ENCODE measurements at places on chromosomes 3 and 15.

- no peak for DNase-seq
Measured at GRCh38 chr3:71728632-71729342, 3.6 kb upstream of the EIF4E3 start.

DNA sequence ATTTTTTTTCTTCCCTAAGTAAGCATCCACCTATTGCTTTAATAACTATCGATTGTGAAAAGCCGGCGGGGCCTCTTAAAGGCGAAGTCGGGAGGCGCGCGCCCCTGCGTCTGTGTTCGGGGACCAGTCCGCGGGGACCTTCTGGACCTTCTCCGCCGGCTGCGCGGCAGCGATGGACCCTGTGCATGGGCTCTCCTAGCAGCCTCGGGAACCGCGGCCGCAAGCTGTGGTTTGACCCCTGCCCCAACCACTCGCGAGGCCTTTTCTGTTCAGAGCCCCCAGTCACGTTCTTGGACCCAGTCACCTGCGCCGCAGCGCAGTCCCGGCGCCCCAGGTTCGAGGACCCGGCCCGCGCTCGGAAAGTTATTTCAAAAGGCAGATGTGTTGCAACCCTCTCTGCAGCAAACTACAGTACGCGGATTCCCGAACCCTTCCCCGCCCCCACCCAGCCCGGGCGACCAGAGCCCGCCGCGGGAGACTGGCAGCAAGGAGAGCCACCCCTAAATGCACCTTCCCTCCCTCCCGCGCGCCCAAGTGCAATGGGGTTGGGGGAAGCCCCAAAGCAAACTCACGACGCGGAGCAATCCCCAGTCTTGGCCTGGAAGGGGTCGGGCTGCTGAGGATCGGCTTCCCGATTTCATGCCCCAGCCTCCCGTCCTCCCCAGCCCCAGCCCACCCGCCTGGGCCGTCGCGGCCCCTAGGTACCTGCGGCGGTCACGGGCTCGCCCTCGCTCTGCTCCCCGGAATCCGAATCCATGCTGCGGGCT is 684 bp downstream of the TNFAIP8L3 start:
- no peak for DNase-seq

DNA sequence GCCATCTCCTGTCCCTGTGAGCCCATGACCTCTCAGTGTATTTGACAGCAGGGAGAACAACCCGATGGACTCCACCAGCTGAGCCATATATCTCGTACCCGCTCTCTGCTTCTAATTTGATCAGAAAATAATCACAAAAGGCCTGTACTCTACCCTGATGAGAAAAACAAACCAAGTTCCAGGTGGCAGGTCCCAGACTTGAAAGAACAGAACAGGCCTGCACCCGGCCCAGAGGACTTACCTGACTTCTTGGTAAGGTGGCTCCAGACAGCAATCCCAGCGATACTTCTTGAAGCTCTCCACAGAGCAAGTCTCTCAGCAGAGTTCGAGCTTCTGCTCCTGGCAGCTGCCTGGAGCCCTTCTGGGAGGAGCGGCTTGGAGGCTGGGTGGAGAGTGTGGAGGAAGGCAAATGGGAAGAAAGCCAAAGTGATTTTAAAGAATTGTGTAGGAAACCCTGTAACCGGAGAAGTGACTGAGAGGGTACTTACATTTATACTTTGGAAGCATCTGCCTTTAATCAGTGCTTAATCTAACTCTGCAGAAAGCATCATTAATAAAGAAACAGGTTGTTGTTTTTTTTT is 91.6 kb downstream of the SCN11A start:
- no peak for DNase-seq

- DNase-seq, result no peak
Measured at GRCh38 chr3:101932326-101933068, 83.2 kb downstream of the NFKBIZ start.

DNA sequence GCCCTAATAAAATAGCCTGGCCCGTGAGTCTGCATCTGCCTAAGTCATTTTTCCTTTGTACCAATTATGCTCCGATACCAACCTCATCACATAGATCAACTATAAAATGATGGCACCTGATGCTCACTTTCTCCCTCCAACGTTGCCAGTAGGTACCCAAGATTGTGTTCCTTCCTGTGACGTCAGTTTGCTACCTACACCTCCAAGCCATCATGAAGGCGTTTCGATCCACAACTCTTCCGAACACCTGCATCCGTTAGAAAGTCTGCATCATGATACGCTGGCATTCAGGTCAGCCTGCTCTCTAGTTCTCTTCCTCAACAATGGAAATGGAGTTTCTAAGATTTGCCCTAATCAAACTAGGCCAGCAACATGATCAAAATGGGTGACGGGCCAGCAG is 7.7 kb downstream of the PKM start:
- no peak for DNase-seq

DNA sequence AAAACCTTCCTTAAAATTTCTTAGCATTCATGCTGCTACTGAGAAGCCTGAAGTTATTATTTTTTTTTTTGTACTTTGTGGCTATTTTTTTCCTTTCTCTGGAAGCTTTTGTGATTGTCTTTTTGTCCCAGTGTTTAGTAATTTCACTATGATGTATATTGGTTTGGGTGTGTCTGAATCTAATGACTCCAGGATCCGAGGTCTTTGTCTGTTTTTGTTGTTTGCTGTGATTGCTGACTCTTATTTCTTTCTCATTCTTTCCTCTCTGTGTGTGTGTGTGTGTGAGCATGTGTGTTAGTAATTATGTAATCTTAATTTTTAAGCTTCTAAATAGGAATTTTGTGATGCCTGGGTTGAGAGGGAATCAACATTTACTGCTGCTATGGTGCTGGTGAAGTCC is 152.0 kb downstream of the RAP2B start:
- no peak for DNase-seq

DNA sequence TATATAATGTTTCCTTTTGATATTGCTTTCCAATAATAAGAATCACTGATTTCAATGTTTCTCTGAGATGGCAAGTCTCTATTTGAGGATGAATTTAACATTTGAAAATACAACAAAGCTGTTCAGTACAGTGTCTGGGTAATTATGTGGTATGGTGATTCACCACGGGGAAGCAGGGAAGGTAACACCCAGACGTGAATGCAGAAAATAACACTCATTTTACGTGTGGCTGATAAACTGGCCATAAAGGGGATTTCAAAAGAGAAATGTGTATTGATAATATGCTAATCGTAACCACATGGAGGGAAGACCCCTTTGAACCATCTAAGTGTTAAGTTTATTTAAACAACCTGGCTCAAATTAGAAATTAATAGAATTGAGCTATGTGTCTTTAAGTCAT is 344.6 kb downstream of the GRM7 start:
- no peak for DNase-seq

DNA sequence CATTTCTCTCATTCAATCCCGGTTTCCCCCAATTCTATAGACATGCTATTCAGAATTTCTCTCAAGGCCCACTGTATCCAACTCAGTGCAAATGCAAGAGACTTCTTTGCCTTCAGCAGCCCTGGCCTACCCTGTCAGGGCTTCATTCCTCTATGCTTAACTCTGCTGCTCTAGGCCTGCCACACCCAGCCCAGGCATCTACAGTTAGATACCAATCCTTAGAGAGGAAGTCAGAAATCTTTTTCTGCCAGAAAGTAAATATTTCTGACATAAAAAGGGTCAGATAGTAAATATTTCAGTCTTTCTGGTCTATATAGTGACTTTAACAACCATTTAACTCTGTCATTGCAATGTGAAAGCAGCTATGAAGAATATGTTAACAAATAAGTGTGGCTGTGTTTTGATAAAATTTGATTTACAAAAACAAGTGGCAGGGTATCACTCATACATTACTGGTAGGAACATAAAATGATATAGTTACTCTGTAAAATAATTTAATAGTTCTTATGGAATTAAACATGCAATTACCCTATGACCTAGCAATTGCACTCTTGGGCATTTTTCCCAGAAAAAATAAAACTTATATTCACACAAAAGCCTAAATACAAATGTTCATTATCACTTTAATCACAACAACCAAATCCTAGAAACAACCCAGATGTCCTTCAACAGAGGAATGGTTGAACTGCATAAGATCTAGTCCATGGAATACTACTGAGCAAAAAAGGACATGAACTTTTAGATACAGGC is 942.0 kb downstream of the SQOR start:
- no peak for DNase-seq

GRCh38 chr15:80695099-80695910 is at the start of gene ABHD17C:
Gene ABHD17C, plus strand, starts transcription at chr15:80695310. Its CDS starts 120 bp downstream, at chr15:80695430.
- DNase-seq, result no peak

- DNase-seq, result no peak
Measured at GRCh38 chr3:131699001-131699400, 196.2 kb upstream of the MRPL3 start.

GRCh38 chr3:135895106-135895733 is 70.3 kb upstream of the PPP2R3A start:
- DNase-seq, result no peak

GRCh38 chr3:188269040-188269439 is 115.1 kb downstream of the LPP start:
- no peak for DNase-seq

DNA sequence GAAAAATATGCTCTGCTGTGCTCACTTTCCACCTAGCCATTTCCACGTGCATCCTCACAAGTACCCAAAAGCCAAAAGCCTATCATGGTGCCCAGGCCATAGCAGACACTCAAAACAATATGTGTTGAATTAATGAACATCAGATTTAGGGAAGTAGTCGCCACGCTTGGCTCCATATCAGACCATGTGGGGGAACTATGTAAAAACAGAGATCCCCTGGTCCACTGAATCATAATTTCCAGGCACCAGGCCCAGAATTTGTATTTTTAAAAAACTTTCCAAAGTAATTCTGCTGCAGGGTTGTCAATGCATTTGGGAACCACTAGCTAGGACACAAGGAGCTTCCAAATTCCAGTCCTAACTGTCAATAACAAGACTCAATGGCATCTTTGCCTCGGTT is 77.3 kb downstream of the CNTN3 start:
- DNase-seq, result no peak

DNA sequence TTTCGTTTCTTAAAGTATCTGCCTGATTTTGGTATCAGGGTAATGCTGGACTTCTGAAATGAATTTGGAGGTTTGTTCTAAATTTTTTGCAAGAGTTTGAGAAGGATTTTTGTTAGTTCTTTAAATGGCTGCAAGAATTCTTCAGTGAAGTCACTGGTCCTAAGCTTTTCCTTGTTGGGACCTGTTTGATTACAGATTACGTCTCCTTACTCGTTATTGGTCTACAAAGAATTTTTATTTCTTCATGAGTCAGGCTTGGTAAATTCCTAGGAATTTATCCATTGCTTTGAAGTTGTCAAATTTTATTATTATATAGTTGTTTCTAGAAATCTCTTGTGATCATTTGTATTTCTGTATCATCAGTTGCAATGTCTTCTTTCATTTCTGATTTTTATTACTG is 196.0 kb downstream of the DPH6 start:
- DNase-seq, result no peak

DNA sequence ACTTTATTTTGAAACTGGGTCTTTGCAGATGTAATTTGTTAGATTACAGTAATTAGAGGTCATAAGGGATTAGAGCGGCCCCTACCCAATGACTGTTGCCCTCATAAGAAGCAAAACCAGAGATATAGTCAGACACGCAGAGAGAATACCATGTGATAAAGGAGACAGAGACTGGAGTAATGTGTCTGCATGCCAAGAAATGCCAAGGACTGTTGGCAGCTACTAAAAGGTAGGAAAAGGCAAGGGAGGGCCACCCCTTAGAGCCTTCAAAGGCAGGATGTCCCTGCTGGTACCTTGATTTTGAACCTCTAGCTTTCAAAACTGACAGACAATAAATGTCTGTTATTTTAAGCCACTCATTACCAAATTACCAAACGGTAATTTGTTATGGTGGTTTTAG is 548.2 kb downstream of the FHIT start:
- no peak for DNase-seq

GRCh38 chr3:105006164-105006563 is 360.5 kb upstream of the ALCAM start:
- no peak for DNase-seq

- DNase-seq, result no peak
Measured at GRCh38 chr3:185353225-185353624, 9.7 kb upstream of the MAP3K13 start.

DNA sequence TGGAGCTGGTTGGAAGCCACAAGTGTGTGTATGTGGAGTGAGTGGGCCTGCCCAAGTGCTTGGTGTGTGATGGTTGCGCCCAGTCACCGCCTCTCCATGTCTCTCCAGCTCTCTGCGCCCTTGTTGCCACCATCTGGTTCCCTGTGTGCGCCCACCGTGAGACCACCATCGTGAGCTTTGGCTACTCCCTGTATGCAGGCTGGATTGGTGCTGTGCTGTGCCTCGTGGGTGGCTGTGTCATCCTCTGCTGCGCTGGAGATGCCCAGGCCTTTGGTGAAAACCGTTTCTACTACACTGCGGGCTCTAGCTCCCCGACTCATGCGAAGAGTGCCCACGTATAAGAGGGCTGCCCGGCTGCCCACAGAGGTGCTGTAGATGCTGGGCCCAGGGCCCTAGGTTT is 13.7 kb downstream of the CLDN11 start:
- DNase-seq, result no peak

- DNase-seq, result no peak
Measured at GRCh38 chr3:99858469-99858868, 40.8 kb downstream of the CMSS1 start.

DNA sequence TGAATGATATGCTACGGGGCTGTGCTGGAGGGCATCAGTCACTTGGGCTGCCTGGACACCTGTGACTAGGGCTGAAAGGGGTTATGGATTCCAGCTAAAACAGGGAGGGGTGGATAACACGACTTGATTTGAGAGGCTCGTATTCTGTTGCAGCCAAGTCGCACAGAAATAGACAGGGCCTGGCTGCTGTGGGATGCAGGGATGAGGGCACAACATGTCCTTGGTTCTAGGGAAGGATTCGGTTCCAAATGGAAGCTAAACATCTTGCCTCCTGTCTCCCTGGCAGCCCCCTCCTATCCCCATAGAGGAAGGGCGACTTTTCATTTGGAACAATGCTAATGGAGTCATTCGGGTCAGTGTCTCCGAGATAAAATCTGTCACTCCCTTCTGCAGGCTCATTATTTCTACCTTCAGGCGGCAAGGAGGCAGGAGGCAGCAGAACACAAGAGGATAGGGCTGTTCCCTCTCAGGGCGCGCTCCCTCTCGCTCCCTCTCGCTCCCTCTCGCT is 433.8 kb upstream of the RBMS3 start:
- no peak for DNase-seq

DNA sequence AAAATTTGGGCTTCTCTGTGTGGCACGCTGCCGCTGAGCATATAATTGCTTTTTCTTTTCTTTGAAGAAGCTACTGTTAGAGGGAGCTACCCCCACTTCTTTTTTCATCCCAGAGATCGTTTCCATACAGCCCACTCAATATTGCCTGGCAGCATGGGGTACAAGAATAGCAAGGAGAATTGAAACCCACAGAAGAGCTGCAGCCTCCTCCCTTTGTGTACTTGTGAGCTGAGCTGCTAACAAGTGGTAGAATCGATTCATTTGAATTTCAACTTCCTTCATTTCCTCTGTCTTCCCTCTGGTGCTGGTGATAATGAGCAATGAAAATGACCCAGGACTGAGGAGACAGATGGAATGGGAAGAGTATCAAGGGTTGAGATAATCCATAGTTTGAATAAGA is 64.9 kb downstream of the LRRC3B start:
- no peak for DNase-seq

DNA sequence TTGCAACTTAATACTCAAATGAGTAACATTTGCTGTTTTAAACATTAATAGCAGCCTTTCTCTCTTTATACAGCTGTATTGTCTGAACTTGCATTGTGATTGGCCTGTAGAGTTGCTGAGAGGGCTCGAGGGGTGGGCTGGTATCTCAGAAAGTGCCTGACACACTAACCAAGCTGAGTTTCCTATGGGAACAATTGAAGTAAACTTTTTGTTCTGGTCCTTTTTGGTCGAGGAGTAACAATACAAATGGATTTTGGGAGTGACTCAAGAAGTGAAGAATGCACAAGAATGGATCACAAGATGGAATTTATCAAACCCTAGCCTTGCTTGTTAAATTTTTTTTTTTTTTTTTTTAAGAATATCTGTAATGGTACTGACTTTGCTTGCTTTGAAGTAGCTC is 40.3 kb downstream of the CTNNB1 start:
- no peak for DNase-seq
